OCI-LY7 (cell line): ENCODE measurements at places on chromosomes 5 and 9.

DNA sequence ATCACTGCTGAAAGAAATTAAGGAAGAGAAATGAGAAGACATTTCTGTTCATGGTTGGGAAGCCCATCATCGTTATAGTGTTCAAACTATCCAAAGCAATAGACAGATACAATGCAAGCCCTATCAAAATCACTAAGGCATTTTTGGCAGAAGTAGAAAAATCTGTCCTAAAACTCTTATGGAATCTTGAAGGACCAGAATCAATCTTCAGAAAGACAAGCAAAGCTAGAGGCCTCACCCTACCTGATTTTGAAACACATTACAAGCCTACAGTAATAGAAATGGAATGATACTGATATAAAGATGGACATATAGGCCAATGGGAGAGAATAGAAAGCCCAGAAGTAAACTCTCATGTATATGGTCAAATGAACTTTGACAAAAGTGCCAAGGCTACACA lies 4.9 kb upstream of the IFNA21 start:
- no peak for DNase-seq

DNA sequence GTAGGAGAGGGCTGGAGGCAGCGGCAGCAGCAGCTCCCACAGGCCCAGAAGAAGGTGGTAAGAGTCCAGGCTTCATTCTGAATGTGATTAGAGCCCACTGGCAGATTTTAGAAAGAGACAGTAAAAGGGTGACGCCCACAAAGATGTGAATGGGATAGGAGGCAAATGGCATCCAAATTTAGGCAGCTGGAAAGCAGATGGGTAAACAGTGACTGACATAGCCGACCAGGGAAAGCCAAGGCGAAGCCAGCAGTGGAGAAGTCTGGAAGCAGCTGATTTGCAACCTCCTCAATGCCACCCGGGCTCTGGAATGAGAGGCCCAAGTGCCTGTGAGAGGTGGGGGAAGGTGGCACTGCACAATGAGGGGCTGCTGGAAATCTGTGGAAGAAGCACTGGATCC lies 103.3 kb downstream of the C5orf15 start:
- no peak for DNase-seq

- DNase-seq: no peak
These were observed 7.9 kb downstream of the CTXN3 start for GRCh38 chr5:127656825-127657224.

DNA sequence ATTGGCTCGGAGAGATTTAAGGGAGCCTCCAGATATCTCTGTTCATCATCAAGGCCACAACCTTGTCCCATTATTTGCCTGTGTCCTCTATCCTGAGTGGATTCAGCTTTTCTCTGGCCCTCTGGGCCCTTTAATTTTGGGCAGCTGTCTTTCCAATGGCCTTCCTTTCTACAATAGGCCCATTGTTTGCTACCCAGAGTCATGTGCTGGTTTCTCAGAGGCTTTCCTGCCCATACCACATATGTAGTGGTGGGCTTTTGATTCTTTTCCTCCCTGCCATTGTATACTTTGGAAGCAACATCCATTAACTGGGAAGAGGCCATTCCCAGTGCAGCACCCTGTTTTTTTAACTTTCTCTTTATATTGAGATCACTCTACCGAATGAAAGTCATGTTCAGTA lies 233.9 kb upstream of the SGCD start:
- DNase-seq: no peak

DNA sequence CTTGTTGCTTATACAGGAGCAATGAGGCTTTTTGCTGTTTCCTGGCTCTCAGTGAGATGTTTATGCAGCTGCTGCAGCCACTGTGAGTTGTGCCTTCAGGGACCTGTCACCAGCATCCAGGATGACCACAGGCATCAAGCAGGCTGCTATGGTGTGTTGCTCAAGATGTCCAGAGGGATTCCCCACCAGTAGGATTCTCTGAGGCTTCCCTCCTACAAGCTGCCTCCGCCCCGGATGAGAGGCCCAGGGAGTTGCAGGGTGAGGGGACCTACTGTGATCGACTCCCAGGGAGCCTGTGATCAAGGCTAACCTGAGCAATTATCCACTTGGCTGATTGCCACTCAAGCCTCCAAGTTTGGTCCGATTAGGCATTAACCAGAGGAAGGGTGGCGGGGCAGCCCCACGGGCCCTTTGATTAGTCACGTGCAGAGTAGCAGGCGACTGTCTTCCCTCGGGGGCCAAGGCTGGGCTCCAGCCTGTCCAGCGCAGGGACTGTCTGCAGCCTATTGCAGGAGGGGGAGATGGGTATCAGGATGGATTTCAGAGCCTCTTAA lies 1.8 kb upstream of the FAT2 start:
- DNase-seq: no peak

GRCh38 chr5:127684726-127685467 lies 18.3 kb upstream of the CCDC192 start:
- DNase-seq: no peak

- DNase-seq: no peak
These were observed 19.1 kb downstream of the TLN1 start for GRCh38 chr9:35712762-35713400.

DNA sequence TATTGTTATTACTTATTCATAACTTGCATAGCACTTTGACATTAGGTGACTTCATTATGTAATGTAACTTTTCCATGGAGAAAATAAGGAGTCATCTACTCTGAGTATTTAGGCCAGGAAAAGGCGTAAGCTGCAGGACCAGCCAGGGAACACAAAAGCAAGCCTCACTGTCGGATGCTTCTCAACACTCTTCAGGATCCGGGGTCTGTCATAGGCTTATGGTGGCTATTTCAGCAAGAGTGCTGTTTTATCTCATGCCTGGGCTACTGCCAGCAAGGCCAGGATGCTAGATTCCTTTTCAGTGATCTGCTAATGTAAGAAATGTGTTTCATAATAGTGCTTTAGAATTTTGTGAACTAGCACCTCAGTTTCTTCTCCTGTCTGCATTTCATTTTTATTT lies 162.4 kb downstream of the CHSY3 start:
- DNase-seq: no peak

DNA sequence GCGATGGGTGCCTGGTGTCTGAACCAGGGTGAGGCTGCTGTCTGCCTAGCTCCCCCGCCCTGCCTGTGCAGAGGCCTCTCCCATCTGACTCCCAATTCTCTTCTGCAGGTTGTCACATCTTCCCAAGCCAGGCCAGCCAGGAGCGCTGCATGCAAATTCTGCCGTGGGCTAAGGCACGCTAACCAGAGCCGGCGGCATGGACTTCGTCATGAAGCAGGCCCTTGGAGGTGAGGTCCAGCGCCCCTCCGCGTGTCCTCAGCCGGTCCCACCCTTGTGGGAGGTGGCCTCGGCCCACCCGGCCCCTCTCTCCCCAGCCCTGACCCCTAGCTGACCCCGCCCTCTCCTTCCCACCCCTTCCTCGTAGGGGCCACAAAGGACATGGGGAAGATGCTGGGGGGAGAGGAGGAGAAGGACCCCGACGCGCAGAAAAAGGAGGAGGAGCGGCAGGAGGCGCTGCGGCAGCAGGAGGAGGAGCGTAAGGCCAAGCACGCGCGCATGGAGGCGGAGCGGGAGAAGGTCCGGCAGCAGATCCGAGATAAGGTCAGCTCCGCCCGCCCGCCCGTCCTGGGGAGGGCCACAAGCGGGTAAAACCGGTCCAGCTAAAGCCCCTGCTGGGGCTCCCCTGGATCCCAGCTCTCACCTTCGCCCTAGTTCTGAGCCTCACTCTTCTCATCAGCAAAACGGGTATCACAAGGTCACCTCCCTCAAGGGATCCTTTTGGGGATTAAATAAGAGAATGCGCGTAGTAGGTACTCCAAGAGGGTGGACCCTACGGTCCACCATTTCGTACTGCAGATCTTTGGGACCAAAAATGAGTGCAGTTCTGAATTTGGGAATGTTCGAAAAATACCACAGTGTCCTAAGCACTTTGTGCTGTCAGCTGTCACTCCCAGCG lies 7.4 kb downstream of the CPLX2 start:
- DNase-seq: no peak
